RKO (cell line): ENCODE measurements at places on chromosomes 12 and 14.

DNA sequence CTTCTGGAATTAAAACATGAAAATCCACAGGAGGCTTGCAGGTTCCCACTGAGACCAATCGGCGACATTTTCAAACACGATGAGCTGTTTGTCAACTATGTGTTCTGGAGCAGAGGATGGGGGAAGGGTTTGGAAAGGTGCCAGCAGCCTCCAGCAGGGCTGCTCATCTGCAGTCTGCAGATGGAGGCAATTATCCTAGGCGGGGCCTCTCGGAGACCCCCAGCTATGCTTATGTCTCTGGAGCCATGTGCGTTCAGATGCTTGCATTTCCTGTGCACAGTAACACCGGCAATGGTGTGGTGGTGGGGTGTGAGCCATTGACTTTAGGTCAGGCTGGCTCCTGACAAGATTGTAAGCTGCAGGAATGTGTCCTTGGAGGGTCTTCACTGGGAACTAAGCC is 51.7 kb downstream of the RPH3A start:
- no peak for DNase-seq

GRCh38 chr14:21529515-21529914 is 3.4 kb upstream of the SALL2 start:
- no peak for DNase-seq

- DNase-seq, result no peak
These were observed 17.1 kb downstream of the CD163 start for GRCh38 chr12:7486512-7486911.

GRCh38 chr12:65891987-65892481 is 67.8 kb downstream of the HMGA2 start:
- DNase-seq, result peak; percentile 100

GRCh38 chr14:74826574-74826973 is 49.4 kb downstream of the PROX2 start:
- no peak for DNase-seq

- no peak for DNase-seq
These were observed 573 bp downstream of the ARL6IP4 start for GRCh38 chr12:122981036-122981471.

DNA sequence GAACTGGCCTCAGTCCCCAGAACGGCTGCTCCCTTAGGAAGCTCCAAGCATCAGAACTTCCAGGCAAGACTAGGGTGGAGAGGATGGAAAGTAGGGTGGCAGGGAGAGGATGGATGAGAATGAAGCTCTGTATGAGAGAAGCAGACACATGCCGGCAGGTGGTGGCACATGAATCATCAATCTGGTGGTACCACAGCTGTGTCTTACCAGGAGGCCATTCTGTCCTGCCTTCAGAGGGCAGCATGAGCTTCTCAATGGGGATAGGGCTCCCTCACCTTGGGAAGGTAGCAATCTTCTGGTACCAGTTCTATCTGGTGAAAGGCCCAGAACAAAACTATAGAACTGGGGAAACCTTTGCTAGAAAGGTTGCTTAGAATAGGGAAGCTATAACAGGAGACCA is 55.4 kb upstream of the PYGL start:
- DNase-seq, result no peak

DNA sequence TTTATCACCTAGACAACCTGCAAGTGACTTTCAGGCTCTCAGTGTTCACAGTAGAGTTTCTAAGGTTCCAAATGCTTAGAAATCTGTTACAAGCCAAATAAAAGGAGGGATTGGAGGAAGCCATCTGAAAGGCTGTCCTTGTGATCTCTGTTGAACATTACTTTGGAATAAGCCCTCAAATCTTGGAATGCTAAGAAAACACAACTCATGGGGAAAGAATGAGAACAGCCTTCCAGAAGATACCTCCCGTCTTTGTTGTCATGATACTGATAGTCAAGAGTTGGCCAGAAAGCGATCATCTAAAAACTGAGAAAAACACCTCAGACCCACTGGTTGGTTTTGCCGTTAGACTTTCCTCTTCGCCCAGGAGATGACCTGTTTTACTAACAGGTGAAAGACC is 44.4 kb upstream of the KCNK13 start:
- no peak for DNase-seq

GRCh38 chr12:71304306-71304705 is 135.3 kb upstream of the LGR5 start:
- DNase-seq, result no peak

DNA sequence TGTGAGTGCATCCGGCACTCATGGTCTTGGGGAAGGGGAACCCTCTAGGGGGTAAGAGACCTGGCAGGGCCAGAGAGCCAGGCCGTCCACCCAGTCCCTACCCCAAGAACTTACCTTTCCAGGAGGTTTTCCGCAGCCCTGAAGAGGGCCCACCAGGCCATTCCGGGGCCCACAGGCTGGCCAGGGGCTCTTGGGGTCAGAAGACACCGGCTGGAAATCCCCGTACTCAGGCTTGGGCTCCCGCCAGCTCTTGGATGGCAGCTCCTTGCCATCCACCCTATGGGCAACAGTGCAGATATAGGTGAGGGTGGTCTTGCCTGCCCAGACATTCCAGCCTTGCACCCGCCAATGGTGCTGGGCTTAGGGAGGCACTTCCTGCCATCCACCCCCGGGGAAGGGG is 34.6 kb downstream of the NCKAP5L start:
- DNase-seq, result no peak

DNA sequence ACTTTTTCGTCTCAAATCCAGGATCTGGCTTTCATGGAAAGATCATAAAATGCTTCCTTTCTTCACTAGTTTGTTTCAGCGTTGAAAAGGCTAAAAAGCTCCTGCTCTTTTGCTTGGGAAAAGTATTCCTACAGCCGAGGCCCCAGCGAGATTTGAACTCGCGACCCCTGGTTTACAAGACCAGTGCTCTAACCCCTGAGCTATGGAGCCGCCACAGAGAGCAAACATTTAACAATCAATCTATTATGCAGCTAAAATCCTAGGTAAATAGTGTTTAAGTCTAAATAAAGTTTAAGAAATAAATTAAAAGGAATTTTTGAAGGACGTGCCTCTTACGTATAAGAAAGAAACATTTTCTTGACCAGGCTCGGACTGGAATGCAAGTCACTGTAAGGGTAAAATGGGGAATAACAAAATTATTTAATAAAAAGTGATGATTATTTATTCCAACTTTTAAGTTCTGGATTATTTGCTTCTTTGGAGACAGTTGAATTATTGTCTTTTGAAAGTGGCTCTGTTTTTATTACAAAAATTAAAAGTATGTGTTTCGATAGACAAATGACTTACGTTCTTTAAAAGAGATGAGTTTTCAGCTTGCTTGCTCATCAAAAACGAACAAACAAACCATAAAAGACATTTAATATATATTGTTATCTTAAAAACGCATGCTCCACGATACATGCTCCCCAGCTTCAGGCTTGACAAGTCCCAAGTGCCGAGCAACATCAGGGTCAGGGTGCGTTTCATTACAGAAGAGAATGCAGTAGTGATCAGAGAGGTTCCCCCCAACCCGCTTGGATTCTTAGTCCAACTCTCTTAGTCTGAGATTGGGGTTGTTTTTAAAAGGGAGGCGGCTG is 10.2 kb downstream of the OR6S1 start:
- DNase-seq, result peak; percentile 70

DNA sequence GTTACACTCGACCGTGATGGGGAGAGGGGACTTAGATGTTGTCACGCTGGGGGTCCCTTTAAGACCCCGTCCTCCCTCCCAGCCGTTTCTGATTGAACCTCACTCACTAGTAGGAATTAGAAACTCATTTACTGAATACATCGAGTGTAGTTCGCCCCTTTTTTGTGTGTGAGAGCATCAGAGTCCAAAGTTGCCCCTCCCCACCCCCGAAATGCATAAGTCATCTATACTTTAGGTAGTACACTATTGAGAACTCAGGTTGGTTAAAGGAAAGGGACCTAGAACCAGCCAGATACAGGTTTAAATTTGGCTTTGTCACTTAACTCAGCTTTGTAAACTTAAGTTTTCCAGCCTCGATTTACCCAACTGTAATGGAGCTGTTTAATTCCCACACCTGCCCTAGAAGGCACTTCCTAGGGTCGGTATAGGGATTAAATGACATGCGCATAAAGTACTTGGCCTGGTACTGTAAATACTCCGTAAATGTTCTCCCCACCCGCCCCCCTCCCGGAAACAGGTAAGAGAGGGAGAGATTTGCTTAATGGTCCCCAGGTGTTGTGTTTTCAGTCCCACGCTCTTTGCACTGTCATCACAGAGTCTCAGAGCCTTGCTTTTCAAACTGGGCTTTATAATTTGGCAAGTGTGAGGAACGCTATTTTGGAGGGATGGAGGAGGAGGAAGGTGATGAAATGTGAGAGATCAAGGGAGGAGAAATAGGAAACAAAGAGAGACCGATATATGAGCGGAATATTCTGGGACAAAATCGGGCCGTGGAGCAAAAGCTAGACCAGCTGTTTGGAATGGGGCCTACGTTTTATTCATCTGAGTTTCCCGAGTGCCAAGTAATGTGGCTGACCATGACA is 897 bp downstream of the SUDS3 start:
- peak; percentile 21 for DNase-seq

GRCh38 chr12:78898416-78898815 is 33.8 kb downstream of the SYT1 start:
- DNase-seq, result no peak

DNA sequence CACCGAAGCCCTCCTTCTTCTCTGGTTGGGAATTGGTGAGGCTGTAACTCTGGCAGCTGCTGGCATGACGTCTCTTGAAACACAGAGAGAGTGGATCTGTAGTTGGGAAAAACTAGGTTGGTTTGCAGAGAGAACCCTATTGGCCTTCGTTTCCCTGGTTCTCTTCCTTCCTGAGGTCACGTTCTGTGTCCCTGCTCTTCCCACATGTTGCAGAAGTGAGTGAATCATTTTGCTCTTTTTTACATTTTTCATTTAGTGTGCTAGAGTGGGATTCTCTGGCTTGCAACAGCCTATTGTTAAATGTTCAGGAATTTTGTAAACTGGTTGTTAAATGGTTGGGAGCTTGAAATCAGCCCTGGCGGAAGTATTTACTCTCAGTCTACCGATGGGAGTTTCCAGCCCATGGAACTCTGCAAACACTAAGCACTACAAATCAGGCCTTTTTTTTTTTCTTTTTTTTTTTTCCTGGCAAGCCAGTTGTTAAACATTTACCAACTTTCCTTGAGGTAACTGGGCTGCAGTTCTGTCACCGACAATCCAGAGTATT is 26.8 kb upstream of the CKAP4 start:
- no peak for DNase-seq
